ENCODE measurements at places on chromosomes 3 and 15.

DNA sequence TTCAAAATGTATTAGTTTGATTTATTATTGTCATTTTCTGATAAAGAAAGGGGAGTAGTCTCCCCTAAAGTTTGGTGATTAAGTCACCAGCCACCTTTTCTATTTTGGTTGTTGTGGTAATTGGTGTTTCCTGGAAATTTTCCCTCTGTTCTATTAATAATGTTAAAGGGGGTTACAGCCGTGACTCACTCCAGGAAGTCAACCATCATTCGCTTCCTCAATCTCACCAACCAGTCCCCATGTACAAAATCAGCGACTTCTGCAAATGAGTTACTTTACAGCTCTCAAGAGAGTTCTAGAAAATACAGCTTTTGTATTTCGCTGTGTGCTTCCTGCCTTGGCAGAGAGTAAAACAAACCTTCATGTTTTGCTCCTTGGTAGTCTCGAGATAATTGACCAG is 285.1 kb downstream of the LPP start:
- DNase-seq: peak; percentile 14

GRCh38 chr3:157100608-157101396 is 59.1 kb downstream of the CCNL1 start:
- no peak for DNase-seq

- no peak for DNase-seq
Observed at GRCh38 chr3:31251083-31251482, 281.6 kb upstream of the STT3B start.

DNA sequence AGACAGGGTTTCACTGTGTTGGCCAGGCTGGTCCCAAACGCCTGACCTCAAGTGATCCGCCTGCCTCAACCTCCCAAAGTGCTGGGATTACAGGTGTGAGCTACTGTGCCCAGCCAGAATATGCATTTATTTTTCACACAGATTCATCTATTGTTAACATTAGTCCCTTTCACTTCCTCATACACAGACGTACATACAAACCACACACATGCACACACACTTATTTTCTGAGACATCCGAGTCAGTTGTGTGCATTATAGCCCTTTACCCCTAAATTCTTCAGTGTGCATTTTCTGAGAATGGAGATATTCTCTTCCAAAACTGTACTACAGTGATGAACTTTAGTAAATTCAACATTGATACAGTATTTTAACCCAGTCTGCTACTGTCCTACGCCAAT is 15.0 kb upstream of the MEX3B start:
- DNase-seq: no peak

DNA sequence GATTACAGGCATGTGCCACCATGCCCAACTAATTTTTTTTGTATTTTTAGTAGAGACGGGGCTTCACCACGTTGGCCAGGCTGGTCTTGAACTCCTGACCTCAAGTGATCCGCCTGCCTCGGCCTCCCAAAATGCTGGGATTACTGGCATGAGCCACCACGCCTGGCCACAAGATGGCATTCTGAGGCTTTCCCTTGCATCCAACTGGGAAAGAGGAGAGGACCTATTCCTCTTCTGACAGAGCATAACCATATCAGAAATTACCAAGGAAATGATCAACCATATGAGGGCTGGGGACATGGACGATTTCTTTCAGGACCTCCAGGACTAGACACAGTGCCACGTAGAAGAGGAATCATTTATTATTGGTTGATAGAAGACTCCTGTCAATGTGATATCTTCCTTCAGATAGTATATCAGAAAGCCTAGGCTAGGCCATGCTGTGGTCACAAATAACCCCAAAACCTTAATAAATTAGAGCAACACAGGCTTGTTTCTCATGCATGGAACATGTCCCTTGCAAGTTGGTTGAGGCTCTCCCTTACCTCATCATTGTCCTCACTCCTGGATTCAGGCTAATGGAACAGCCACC is 372.3 kb upstream of the IL12A start:
- peak; percentile 67 for DNase-seq

GRCh38 chr15:90685591-90686434 is 31.3 kb upstream of the BLM start:
- DNase-seq: no peak

- no peak for DNase-seq
Observed at GRCh38 chr15:58043192-58043903, 22.2 kb downstream of the ALDH1A2 start.

DNA sequence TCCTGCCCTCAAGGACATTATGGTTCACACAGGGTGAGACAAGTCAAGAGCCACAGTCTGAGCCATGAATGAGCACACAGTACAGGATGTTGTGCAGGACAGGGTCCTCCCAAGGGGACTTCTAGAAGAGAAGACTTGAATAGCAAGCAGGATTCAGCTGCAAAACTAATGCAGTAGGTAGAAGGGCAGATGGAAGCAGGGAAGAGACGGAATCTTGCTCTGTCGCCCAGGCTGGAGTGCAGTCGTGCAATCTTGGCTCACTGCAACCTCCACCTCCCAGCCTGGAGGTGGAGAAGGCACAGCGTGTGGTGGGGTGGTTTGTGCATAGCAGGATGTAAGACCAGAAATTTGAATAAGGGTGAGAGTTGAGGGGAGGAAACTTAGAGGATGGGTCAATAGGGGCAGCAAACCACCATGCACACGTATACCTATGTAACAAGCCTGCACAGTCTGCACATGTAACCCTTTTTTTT is 8.0 kb downstream of the BCL2L10 start:
- no peak for DNase-seq

DNA sequence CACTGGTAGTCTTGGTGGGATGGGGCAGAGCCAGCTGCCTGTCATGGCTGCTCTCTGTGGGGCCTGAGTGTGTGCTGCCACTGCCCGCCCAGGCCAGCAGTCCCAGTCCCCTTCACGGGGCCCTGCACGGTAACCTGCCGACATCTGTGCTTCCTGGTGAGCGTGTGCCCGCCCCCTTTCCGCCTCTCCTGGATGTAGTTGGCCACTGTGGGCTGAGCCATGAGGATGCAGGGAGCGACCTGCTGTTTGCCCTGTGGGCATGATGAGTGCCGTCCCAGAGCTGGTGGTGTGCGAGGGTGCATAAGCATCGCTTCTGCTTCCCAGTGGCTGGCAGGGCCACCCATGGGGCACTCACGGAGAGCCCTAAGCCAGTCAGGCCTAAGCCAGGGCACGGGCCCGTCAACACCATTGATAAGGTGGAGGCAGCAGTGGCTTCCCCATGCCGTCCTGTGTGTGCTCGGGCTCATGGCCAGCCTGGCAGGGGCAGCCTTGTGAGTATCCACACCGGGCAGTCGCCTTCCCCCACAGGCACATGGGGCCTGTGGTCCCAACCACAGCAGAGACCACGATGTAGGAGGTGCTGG is 14.6 kb downstream of the PLXNA1 start:
- DNase-seq: no peak

DNA sequence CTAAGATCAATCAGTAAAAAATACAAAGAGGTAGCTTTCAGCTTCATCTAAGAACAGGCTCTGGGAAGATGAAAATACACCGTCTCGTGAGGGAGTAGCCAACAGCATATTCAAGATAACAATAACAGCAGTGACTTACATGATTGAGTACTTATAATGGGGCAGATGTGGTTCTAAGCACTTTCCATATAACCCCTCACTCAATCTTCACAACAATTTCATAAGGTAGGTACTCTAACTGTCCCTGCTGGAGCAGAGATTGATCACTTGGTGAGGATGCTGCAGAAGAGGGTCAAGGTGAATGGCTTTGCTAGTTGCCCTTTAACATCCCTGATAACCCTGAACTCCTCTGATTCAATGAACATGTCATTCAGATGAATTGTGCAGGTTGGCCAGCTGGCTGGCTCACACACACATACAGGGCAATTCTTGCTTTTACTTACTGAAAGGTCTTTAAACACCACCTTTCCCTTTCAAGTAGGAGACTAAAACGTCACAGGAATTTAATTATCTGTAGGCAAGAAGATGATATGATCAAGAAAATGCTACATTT is 984.2 kb upstream of the CFAP20DC start:
- no peak for DNase-seq

Measured in left lung (tissue), 14 donors.